ENCODE measurements at places on chromosomes 1 and 21. TPM values are rescaled to one million over a fixed set of nuclear protein-coding genes. Genes with fewer than 3 reads are reported as not detected.
A peak's percentile ranks its signal among the peaks of the same experiment; 100 is the strongest.

Gene SETSIP
- total RNA-seq, result not detected

DNA sequence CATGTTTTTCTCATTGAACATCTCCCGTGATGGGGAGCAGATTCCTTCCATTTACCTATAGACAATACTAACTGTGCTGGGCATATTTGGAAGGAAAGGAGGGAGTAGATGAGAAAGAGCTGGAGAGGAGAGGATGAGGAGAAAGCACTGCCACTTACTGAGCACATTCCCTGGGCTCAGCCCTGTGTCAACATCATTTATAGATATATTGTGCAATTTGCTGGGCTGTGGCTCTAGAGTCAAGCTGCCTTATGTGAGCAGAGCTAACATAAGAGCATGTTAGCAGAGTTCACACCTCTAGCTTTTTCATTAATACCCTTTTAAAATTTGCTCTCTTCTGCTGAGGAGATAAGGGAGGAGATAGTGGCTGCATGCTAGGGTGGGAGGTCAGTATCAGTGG, 22.3 kb upstream of the CD53 start:
- peak; percentile 39 for DNase-seq

GRCh38 chr1:248759644-248760043, 4.1 kb upstream of the LYPD8 start:
- no peak for DNase-seq

- no peak for DNase-seq
Measured at GRCh38 chr1:102498929-102499328, 502.2 kb upstream of the OLFM3 start.

- DNase-seq, result no peak
Measured at GRCh38 chr21:46131588-46131837, 23.9 kb downstream of the FTCD start.

DNA sequence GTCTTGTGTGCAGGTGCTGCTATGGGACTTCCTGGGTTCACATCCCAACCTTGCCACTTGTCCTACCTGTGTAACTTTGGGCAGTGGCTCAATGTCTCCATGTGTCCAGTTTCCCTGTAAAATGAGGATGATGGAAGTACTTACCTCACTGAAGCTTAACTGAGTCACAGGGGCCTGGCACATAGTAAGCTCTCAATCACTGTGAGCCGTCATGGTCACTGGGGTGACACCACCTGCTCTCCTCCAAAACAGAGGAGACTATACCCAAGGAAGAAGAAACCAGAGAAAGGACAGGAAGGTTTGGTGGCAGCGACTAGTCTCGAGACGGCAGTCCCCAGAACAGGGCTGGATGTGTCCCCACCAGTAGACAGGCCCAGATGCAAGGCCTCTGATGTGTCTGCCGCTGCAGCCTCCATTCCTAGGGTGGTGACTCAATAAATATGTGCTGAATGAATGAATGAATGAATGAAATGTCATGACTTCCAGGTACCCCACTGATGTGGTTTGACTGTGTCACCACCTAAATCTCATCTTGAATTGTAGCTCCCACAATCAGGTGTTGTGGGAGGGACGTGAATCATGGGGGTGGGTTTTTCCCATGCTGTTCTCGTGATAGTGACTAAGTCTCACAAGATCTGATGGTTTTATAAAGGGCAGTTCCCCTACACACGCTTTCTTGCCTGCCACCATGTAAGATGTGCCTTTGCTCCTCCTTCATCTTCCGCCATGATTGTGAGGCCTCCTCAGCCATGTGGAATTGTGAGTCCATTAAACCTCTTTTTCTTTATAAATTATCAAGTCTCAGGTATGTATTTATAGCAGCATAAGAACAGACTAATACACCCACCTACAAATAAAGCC, 13.0 kb upstream of the LRP8 start:
- DNase-seq, result no peak

DNA sequence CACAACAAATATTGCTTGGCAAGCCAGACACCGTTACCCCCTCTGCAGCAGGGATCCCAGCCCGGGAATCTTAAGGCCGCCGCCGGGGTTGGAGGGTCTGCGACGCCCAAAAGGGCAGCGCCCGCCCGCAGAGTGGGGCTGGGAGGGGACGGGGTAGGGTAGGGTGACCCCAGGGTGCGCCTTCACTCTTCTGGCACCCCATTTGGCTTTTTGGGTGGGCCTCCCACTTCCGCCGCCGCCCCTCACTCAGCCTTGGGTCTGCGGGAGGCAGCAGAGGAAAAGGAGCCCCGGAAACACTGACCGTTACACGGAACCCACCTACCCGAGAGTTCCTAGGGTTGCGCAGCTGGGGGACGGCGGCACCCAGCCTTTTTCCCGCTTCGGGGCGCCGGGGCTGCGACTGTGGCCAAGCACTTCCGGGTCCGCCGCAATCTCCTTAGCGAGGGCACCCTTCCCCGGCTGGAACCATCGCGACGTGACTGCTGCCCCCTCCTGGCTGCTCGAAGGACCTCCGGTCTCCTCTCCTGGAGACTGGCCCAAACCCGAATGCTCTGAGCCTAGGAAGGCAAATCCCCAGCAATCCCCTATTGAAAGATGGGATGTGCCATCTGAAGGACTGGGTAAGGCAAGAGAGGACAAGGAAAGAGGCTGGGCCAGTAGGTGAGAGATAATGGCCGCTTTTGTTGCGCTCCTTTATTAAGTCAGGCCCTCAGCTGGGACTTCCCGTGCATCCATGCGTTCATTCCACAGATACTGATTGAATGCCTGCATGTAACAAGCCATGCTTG, at the start of gene PIGC:
Gene PIGC (minus strand): TSS at position 404 of the 788 bp plus-strand sequence. CDS start 1,447 bp downstream, outside the sequence.
- peak; percentile 95 for DNase-seq

Gene IGSF9
- 8.2 TPM for total RNA-seq

Gene WDR64
- total RNA-seq, result 0.07 TPM

DNA sequence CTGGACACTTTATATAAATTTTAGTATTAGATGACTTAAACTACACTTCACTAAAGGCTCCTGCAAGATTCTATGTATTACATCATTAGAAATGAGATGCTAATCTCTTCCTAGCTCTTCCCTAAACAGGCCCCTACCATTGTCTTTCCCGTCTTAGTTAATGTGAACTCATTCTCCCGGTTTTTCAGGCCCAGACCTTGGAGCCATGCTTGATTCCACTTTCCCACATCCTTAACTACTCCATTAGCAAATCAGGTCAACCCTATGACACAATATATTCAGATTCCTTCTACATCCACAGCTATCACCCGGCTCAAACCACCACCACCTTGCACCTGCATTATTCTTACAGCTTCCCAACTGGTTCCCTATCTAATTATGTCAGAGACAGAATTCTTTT, 73.3 kb downstream of the NVL start:
- DNase-seq, result no peak

DNA sequence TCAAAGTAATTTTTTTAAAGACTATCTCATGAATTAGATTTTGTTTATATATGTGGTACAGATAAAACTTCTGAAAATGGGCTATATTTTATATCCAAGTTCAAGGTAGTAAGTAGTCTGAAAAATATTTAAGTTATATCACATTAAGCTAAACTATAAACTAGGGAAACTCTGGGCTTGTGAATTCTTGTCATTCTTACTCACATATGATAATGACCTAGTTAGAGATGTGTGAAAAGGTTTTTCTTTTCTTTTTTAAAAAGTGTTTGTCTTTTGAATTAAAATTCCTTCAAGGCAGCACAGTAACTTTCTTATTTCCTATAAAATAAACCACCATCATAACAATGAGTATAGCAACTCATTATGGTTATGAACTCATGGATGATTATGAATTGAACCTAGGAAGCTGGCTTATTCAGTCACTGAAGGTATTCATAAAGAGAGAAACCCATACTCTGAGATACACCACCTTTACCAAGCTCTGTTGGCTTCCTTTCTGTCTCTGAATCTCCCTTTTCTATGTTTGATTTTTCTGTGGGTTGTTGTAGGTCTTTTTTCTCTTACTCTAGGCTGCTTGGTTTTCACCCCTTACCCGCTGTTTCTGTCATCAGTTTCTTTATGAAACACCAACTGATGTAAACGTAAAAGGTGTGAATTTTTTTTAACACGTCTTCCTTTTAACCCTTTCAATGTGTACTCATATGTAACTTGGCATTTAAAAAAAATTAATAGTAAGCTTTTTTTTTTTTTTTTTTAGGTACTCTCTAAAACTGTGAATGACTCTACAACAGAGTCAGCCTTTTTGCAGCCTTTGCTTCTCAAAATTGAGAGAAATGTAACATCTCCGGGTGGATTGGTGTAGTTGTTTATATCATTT, 25.2 kb downstream of the IL12RB2 start:
- no peak for DNase-seq

DNA sequence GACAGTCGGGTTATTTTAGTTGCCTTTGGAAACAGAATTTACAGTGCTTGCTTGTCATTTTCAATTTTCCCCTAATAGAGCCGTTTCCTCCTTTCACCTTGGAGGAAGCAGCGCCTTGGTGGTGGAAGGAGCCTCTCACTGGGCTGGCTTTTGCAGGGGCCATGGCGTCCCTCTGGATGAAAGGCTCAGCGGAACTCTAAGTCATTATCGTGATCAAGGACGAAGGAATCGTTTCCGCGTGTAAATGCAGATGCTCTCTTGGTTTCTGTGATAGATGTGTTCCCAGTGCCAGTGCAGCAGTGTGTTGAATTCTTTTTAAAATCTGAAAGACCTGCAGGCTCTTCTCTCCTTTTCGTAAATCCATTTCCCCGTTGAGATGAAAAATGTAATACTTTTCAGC, 126.2 kb upstream of the LMO4 start:
- DNase-seq, result no peak

Gene DENND2C
- total RNA-seq, result 5.6 TPM

DNA sequence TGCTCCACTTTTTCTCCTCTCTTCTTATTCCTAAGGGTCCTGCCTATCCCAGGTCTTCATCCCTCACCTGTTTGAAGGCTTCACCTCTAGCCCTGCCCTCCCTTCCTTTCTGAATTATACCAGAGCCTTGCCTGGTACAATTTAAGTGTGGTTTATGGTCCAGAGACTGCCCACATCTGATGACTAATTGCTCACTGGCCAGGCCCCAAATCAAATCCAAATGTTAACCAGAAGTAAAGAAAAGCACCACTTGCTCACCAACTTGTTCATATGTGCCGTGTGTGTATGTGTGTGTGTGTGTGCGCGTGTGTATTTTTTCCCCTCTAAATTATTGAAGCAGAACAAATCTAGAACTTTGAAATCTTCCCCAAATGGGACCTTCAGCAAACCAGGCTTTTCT, 26.4 kb downstream of the MYOM3 start:
- DNase-seq, result no peak

GRCh38 chr1:187262731-187263130, 434.0 kb downstream of the PLA2G4A start:
- DNase-seq, result no peak

GRCh38 chr21:34916446-34916845, 132.7 kb downstream of the RUNX1 start:
- DNase-seq, result no peak

Gene WNT9A
- total RNA-seq, result 1.2 TPM

DNA sequence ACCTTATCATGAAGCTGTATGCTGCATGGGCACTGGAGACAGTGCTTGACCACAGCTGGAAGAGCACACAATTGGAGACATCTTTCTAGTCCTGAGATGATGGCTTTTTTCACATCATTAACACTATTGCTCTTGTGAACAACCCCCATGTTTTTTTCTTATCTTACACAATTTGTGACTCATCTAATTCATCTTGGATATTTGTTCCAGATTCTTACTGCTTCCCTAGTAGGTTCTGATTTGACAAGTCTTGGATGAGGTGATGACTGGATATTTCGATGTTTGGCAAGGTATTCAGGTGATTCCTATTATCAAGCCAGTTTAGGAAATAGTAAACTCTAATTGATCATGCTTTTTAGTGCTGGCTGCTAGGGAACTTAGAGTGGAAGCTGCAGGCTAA, 23.7 kb downstream of the HLX start:
- DNase-seq, result no peak

- peak; percentile 80 for DNase-seq
Measured at GRCh38 chr21:35400233-35400939, 351.3 kb upstream of the RUNX1 start.

DNA sequence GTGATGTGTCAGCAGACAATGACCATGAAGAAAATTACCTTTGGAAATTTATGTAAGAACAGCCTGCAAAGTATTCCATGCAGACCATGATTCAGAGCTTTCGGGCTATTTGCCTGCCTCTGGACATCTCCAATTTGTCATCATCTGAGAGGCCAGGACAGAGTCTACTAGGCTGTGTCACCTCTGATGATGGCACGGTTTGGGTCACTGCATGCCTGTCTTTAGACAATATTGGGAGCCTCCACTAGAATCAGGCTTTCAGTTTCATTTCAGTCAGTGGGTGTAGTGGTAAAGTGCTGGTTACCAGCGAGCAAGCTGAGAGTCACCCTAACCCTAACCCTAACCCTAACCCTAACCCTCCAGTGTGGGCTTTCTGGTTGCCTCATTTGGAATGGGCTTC, 80.8 kb downstream of the KCNJ6 start:
- no peak for DNase-seq

- peak; percentile 88 for DNase-seq
Measured at GRCh38 chr1:176691251-176692228, 228.6 kb downstream of the PAPPA2 start.

DNA sequence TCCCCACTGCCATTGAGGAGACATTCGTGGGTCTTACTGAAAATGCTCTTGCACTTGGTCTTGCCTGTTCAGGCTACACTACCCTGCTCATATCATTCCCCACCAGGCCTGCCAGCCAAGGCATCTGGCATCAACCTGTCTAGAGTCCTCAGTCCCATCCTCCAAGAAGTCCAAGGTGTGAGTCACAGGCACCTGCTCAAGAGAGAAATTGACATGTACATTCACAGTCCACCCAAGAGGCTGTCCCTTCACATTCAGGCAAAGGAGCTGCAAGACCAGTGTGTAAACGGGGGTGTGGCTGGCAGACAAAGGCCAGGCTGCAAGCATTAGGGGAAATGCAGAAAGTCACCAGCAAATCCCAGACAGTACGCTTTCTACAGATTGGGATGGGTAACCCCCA, 13.1 kb upstream of the PLA2G2C start:
- peak; percentile 61 for DNase-seq

DNA sequence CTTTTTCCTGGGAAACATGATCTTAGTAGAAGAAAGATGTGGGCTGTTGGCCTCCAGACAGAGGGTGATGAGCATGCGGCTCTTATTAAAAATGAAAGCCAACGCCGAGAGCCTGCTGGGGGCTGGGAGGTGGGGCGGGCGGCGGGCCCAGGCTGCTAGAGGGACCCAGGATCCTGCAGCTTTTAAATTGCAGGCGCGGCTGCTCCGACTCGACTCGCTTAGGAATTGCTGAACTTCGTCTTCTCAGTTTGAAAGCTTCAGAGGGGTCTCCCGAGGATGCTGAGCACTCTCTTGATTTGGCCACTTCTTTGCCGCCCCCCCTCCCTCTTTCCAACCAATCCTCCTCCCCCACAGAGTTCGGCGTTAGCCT, 1.2 kb downstream of the AGPAT3 start:
- DNase-seq, result peak; percentile 75

DNA sequence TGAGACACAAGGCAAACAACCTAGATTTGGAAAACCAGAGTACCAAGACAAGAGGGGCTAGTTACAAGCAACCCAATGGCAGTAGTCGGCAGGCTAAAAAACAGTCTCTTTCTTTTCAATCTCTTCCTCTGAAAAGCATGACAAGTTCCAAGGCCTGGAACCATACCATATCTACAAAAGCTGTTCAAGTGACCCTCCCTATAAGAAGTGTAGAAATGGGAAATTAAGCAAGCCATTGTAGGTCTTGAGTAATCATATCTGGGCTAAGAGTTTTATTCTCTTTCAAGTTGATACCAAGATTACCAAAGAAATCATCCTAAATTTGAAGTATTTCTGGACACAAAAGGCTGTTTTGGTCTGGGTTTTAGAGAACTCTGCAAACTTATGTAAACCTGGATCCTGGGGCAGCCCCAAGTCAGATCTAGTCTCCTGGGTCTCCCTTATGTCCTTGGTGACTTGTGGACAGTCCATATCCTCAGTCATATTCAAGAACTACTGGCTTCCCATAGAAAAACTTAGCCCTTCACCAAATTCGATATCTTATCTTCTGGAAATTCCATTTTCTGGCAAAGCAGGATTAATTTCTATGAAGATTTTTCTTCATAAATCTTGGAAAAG, 24.7 kb downstream of the FMO3 start:
- DNase-seq, result no peak

Data from hepatocyte (in vitro differentiated cells).